Left lobe of liver (tissue), 2 donors: ENCODE measurements at places on chromosomes 7 and 10.

GRCh38 chr10:132494866-132495630, 42.5 kb upstream of the INPP5A start:
- DNase-seq: no peak

DNA sequence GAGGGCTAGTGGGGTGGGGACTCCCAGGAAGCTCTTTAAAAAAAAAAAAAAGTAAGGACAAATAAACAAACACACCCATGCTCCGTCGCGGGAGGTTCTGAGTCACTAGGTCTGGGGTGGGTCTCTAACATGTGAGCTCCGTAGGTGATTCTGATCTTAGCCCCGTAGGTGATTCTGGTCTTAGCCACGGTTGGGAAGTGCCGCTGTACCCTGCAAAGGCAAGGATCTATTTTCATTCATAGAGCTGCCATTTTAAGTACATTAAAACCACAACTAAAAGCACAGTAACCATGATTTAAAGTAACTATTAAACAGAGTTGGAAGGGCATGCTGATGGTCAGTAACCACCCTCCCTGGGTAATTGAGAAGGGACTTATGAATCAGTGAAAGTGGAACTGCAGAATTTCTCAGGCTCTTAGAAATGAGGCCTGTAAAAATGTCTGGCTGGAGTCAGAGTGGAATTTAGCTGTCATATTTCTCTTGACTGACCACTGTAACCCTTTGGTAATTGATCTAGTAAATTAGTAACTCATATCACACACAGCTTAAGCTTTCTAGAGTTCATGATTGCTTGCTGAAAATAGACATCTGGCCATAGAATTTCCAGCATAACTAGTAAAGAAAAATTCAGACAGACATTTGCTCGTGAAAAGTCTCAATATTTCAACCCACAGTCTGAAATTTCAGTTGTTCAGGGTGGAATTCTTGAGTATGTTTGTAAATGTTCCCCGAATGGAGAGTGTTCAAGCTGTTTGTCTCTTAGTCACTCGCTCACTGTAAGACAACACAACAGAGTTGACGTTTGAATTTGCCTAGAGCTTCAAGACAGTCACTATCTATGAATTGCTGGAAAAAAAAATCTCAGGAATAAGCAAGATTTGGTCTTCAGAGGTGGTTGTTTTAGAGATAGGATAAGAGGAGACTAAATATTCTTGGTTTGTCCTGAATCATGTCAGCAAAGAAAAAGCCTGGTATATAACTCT, 34.2 kb upstream of the TCF7L2 start:
- DNase-seq: no peak

DNA sequence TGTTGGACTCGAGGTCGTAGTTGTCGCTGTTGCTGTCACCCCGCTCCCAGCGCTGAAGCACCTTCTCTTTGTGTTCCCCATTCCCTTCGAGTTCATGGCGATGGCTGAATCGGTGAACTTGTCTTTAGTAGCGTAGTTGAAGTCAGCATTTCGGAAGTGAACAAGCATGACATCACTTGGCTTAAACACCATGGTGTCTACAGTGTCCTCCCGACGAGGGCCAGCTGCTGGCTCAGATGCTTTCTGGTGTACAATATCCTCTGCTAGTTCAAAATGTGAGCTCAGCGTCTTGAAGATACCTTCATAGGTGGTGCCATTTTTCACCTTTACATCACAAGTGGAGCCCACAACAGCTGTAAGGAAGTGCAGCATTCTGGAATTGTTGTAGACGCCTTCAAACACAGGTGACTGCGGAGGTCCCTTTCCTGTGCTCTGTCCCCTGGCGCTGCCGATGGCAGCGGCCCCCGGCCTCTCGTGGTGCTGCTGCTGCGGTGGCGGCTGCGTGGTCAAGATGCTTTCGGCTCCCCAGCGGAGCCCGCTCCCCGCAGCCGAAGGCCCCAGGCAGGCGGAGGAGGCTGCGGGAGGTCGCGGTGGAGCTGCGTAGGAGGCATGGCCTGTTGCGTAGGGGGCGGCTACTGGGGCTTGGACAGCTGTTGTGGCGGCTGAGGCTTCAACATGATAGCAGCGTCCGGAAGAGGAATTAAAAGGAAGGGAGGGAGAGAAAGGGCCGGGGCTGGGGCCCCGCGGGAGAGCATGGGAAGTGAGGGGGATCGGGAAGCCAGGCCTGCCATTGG, 59.3 kb downstream of the ANKMY2 start:
- DNase-seq: no peak

GRCh38 chr7:50565977-50566376, 772 bp upstream of the DDC start:
- no peak for DNase-seq
